ENCODE measurements at places on chromosomes 1 and 21.

- no peak for DNase-seq
Observed at GRCh38 chr1:200493344-200493743, 83.5 kb upstream of the ZNF281 start.

GRCh38 chr1:82867781-82868180 lies 1067.0 kb downstream of the ADGRL2 start:
- DNase-seq, result no peak

DNA sequence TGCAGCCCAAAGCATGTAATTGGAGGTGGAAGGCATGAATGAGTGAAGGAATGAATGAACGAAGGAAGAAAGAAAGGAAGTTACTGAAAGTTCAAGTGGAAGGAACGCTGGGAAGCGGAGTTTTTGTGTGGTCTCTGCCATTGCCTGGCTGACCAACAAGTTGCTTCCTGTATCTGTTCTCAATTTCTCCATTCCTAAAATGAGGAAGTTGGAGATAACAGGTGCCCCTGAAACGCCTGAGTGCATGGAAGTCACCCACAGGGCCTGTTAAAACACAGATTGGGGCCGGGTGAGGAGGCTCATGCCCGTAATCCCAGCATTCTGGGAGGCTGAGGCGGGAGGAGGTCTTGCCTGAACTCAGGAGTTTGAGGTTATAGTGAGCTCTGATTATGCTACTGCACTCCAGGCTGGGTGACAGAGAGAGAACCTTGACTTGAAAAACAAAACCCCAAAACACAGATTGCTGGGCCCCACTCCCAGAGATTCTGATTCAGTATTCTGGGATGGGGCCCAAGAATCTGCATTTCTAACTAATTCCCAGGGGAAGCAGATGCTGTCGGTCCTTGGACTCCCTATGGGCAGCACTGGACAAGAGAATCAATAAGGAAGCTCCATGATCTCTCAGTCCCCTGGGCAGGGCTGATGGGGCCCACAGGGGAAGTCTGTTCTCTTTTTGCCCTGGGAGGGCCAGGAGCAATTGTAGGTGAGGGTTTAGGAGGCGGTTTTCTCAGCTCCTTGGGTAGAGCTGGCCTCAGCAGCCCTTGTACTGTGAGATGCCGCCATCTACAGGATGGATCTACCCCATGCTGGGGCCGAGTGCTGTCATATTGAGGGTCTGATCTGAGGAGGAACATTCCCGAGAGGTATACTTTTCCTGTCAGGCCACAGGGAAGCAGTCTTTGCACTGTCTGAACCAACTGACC lies 3.3 kb upstream of the CNR2 start:
- peak; percentile 69 for DNase-seq

DNA sequence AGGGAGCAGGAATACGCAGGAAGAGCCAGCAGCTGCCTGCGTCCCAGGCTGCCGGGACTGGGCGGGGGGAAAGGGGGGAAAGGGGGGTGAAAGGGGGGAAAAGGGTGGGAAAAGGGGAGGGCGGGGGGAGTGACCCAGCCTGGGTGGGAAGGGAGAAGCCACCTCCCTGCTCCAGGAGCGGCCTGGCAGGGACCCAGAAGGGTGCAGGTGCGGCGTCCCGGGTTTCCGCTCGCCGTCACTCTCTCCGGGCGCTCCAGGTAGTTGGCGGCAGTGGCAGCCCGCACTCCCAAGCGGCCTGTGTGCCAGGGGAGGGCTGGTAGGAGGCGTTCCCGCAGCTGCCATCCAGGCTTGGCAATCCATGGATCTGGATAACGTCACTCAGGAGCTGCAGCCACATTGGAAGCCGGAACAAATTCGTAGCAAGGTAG lies 141.0 kb upstream of the NGF start:
- DNase-seq, result no peak

GRCh38 chr21:35399002-35399530 lies 350.0 kb upstream of the RUNX1 start:
- DNase-seq, result no peak

DNA sequence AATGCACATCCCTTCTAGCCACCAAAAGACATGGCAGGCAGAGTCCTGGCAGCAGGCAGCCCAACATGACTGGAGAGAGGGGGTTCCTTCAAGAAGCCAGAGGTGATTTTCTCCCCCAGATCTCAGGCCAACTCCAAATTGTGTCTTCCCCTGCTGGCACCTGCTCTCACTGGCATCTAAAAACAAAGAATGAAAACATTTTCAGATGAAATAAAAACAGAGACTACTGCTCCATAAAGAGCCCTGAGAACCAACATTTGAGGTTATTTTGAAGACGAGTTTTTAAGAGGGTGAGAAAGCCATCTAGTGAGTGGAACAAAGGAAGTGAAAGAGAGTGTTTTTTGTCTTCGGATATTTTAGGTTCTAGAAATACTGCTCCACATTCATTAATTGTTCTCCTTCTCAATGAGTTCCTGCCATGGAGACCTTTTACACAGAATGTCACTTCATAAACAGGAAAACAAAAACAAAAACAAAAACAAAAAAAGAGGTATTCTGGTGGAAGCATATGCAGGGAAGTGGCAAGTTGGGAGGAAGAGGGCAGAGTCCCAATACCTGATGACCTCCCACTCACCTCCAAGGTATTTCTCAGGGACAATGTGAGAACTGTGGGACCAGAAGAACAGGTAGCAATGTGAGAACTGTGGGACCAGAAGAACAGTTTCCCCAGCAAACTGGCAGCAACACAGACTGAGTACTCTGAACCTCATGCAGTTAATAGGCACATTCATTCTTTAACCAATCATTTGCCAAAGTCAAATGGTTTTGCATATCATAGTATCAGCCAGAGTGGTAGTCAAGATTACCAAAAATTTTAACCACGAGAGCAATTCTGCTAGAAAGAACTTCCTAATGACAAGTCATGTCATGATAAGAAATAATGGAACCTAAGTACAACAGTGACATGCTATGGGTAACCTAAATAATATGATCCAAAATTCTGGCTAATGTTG lies 50.0 kb downstream of the KIAA0319L start:
- peak; percentile 14 for DNase-seq

- peak; percentile 91 for DNase-seq
Observed at GRCh38 chr1:53196485-53197290, at the start of gene CPT2. CPT2 (plus strand) TSS chr1:53196824; CDS start chr1:53196944, 120 bp downstream.

GRCh38 chr1:156488566-156489165 lies 11.9 kb downstream of the MEF2D start:
- DNase-seq, result no peak

DNA sequence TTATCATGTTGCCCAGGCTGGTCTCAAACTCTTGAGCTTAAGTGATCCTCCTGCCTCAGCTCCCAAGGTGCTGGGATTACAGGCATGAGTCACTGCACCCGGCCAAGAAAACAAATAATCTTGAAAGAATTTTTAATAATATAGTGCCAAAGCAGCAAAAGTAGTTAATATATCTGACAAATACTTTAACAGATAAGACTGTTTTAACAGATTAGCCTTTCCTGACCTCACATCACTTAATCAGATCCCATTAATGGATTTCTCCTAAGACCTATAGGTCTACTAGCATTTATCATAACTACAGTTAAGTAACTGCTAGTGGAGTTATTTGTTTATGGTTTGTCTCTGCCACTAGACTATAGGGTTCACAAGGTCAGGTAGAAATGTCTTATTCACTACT lies 61.1 kb upstream of the HP1BP3 start:
- no peak for DNase-seq

DNA sequence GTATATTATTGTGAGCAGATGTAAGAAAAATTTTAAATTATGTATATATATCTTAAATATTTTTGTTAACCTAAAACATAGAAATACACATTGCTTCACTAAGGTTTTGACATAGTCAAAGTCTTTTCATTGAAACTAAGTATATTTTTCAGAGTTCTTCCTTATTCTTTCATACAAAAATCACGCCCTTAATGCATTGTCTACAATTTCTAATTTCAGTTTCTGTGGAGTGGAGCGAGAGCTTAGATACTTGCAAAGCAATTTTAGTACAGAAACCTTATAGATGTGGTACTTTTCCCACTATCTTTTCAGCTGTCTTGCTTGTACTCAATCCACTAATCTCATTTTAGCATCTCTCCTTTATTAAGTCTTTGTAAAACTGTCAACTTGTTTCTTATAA lies 63.2 kb downstream of the CD58 start:
- DNase-seq, result no peak

DNA sequence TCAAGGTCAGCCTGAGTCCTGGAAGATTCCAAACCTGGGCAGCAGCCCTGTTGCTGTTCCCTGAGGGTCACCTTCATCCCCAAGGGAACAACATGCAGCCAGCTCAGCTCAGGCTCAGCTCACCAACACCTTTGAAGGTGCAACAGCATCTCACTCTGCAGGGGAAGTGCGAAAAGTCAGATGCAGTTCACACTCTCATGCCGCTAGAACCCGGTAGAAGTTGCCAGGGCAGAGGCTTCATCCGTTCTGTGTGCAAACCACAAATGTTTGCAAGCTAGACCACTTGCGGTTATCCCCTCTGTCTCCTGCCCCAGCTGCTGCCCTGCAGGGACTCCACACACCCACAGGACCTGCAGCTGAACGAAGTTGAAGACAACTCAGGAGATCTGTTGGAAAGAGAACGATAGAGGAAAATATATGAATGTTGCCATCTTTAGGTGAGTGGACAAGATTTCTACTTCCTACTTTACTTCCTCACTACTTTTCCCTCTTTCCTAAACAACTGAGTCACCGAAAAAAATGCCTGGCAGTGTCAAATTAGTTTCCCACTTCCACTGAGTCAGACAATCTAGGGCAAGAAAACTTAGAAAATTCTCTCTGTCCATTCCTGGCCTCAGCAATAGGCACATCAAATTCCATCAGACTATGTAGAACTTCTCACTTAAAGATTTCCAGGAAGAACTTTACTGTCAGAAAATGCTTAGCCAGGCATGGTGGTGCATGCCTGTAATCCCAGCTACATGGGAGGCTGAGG lies 1.8 kb upstream of the FCRL6 start:
- DNase-seq, result peak; percentile 53

DNA sequence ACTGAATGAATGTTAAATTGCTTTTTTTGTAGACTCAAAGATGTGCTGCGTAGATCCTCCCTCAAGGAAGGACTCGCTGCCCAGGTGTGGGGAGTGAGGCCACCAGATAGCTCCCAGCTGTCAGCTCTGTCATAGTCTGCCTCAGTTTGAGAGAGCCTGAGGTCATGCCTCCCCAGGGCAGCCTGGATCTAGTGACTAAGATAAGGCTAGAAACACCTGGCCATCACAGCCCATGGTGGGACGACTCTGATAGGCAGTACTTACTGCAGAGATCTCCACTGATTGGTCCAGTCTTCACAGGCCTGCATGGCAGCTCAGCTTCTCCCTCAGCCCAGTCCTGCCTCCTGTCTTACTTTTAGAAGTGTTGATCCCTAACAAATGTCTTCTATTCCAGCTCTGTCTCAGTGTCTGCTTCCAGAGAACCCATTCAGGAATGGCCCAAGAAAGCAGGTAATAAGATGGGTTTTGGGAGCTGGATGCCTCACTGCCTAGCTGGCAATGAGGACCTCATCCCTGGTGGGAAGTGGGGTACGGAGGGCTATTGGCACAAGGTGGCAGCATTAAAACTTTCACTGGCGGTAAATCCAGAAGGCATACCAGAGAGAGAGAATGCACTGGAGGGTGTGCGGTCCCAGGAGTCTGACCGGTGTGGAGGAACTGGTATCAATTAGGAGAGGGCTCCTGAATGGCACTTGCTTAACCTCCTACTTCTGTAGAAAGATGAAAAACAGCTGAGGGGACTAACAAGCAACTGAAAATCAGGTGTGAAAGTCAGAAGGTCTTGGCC lies 55.3 kb upstream of the GPR37L1 start:
- no peak for DNase-seq

DNA sequence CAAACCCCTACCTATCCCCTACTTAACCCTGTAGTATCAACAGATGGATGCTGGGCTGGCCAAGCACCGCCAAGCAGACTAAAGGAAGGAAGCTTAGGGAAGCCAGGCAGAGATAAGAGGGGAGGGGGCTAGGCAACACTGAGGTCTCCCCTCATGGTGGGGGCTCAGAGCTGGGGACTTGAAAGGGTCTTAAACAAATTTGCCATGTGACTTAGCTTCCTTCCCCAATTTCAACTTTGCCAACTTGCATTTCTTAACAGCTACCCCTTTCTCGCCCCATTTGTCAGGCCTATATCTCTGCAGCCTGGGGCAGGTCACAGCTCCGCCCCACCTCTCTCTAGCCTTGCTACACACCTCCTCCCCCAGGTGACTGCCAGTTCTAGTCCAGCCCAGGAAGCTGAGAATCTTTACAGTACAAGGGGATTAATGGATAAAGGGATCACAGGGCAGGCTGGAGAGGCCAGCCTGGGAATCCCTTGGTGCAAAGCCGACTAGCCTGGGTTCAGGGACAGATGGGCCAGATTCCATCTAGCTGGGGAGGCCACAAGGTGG lies 3.4 kb downstream of the KIF21B start:
- DNase-seq, result peak; percentile 49

GRCh38 chr21:40531431-40532110 lies 315.4 kb downstream of the DSCAM start:
- no peak for DNase-seq

- DNase-seq, result peak; percentile 41
Observed at GRCh38 chr1:89286549-89287180, 14.0 kb upstream of the GBP5 start.

DNA sequence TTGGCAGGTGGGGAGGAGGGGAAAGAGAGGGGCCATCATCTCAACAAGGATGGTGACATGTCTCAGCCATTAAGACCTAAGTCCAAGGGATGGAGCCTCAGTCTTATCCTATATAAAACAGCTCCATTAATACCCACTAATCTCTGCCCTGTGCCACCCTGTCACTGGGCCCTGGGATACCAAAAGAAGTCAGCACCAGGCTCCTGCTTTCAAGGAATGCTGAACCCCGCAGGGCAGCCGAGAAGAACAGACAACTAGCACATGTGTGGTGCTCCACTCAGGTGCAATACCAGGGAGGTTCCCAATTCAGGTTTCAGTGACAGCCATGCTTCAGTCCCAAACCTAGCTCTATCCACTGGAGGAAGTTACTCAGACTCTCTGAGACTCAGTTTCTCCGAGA lies 128.4 kb downstream of the GRIK3 start:
- DNase-seq, result no peak

DNA sequence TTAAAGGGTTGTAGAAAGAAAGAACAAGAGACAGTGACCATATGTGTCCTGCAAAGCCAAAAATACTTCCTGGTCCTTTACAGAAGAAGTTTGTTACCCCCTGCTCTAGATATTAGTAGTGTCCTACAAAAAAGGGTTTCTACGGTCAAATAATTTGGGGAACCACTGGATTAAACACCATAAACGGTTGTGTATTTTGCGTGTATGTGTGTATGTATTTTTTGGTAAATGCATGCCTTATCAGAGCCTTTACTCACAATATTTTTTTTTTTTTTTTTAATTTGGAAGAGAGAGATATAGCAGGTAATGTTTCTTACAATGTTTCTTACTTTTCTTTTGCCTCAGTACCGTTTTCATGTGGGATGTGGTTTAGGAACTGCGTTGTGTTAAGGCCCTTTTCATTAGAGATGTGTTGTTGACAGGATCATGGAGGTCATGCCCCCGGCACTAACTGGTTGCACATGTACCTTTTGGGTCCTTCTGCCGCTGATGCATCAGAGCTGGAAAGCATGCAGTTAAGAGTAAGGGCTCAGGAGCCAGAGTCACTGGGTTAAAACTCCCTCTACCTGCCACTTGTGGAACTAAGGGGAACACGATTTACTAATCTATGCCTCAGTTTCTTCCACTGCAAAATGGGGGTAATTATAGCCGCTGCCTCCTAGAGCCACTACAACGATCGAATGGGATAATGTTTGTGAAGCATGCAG lies 234.6 kb upstream of the KAZN start:
- no peak for DNase-seq

- no peak for DNase-seq
Observed at GRCh38 chr1:167258858-167259257, 38.2 kb downstream of the POU2F1 start.

Data from CD4-positive, alpha-beta T cell treated with Interleukin-1 beta for 1 hour (primary cell).